Stimulated activated effector memory CD8-positive, alpha-beta T cell treated with anti-CD3 and anti-CD28 coated beads, Interleukin-12 subunit alpha, Interleukin-12 subunit beta, amount 100 ng/mL, for 72 hours (primary cell): ENCODE measurements at places on chromosomes 6 and 20.
A peak's percentile ranks its signal among the peaks of the same experiment; 100 is the strongest.

DNA sequence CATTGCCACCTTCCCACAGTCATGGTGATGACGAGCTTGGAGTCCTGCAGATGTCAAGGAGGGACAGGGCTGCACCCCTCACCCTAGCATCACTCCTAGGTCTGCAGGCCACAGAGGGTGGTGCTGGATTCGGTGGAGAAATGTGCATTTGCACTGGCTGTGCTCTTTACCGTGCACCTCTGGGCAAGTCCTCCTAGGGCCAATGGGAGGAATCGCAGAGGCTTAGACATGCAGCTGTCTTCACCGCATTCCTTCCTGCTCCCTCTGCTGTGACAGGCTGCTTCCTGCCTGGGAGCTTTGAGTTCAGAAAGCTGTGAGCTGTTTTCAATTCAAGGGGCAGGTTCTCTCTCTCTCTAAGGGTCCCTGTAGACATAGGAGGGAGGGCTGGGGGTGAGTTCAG is 85.1 kb downstream of the EDN3 start:
- DNase-seq = no peak

DNA sequence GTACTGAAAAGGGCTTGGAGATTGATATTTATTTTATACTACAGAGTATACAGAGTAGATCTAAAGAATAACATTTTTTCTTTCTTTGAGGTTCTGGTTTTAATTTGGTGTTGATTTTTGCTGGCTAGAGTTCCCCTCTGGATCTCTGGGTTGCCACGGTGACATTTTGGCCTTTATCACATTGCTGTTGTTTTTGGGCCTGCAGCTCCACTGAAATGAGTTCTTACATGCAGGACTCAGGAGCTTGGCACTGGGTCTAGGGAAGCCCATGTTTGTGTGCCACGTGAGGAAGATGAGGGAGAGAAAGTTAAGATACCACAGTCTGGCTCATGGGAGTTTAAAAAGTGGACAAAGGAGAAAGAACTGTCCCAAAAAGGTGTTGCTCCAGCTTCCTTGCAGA is 7.4 kb upstream of the TFAP2C start:
- DNase-seq = no peak

- no peak for DNase-seq
Measured at GRCh38 chr6:163733061-163733460, 318.5 kb downstream of the QKI start.

GRCh38 chr6:150865406-150866146 is at the start of gene MTHFD1L:
MTHFD1L (plus strand) TSS chr6:150865702; CDS start chr6:150865823, 121 bp downstream.
- peak; percentile 87 for DNase-seq

DNA sequence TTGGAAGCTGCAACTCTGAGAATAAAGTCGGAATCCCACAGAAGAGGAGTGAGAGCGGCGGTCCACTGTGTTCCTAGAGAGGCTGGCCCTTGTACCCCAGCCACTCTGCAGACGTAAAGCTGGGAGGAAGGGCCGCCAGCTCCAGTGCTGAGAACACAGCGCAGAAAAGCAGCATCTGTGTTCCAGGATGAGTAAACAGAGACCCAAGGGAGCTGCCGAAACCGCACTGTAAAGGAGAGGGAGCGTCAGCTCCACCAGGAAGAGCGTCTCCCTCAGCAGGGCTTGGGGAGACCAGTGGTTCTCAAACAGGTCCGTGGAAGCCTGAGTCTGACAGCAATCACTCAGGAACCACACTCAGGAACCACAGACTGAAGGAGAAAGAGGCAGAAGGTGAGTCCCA is 134.0 kb downstream of the WDR27 start:
- DNase-seq = no peak

DNA sequence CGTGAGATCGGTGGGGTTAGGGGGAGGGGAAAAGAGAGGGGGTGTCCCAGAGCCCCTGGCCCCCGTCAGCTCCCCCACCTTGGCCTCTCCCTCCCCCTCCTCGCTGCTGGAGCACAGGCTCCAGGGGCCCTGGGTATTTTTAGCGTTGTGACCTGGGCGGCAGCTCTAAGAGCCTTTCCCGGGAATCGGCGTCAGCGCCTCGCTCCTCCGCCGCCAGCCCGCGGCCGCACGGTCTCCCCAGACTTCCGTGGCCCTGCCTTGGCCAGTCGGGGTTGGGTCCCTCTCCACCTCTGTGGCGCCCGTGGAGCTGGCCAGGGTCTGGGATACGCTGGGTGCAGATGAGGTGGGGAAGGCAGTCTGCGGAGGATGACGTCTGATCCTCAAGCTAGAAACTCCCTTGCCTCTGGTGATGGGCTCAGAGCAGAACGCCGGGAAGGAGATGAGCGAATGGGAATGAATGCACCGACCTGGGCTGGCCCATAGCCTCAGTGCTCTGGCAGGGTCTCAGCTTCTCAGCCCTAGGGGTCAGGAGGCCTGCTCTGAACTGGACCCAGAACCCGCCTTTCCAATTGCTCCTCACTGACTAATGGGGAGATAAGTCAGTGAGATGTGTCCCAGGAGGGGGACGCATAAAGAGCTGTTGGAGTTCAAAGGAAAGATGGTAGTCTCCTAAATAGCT is 883 bp upstream of the DBNDD2 start:
- DNase-seq = no peak

DNA sequence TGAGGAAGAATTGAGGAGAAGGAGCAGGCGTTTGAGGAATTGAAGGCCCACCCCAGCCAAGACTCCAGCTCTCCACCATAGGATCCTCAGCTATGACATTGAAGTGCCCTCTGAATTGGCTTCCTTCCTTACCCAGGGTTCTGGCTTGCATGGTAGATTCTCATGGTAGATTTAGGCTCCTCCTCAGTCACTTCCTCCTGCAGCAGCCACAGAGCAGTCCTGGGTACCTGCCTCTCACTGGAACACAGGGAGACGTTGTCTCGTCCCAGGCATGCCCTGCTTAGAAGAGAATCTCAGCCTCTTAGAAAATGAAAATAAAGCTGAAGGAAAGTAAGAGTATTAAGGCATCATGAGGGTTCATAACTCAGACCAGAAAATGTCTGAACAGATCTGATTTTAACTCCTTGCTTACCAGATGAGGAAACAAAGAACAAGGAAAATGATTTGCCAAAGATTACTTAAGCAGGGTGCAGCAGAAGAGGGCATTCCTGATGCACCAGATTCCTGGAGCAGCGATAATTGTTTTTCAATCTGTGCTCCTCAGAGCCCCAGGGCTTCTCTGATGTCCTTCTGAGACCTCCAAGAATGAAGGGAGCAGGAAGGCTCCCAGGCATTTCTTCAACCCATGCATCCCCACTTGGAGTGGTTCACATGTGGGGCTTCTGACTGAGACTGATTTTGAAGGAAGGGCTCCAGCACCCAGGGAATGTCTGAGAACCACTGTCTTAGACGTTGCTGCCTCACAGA is 219.8 kb downstream of the HIVEP2 start:
- no peak for DNase-seq

- no peak for DNase-seq
Measured at GRCh38 chr20:31548820-31549512, 34.7 kb downstream of the HM13 start.

- no peak for DNase-seq
Measured at GRCh38 chr6:31657406-31658157, 1.9 kb downstream of the APOM start.

GRCh38 chr6:22350109-22350508 is 53.3 kb upstream of the PRL start:
- no peak for DNase-seq

DNA sequence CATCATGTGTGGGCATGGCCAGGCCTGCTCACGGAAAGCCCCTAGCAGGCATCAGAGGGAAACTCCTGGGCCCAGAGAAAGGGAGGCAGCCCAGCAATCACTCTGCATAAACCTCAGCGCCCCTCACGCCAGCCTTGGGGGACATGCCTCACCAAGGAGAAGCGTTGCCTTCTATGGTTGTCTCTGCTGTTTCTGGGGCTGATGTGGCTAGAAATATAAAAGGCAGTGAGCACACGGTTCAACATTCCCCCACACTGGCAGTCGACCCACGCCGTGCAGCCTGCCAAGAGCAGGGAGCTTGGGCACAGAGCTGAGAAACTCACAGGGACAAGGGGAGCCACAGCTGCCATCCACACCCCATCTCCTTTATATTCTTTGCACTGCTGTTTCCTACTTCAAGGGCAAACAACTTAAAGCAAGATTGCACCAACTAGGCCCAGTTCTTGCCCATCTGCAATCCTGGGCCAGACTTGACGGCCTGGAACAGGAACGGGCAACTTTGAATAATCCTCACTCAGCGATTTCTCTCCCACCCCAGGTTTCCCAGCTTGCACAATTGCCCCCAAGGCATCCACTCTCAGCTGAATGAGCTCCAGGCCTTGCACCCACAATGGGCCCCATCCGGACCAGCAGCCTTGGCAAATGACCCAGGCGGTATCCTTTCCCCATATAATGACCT is 35.5 kb upstream of the FOXC1 start:
- DNase-seq = no peak

GRCh38 chr6:24960991-24961475 is 25.3 kb upstream of the RIPOR2 start:
- DNase-seq = peak; percentile 44

DNA sequence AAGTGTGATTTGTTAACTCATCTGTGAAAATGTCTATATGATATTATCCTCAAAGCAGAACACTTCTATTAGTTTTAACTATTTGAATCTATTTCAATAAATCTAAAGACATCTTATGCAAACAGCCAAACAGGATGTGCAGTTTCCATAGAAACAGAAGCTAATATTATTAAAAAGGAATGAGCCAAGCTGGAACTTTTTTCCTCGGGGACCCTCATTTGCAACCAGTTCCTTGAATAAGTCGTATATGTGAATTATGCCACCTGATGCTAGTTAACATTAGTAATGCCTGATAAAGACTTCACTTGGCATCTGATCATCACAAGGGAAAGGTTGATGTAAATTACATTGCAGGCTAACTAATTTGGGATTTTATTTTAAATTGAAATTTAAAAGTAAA is 216.9 kb upstream of the SMLR1 start:
- no peak for DNase-seq

DNA sequence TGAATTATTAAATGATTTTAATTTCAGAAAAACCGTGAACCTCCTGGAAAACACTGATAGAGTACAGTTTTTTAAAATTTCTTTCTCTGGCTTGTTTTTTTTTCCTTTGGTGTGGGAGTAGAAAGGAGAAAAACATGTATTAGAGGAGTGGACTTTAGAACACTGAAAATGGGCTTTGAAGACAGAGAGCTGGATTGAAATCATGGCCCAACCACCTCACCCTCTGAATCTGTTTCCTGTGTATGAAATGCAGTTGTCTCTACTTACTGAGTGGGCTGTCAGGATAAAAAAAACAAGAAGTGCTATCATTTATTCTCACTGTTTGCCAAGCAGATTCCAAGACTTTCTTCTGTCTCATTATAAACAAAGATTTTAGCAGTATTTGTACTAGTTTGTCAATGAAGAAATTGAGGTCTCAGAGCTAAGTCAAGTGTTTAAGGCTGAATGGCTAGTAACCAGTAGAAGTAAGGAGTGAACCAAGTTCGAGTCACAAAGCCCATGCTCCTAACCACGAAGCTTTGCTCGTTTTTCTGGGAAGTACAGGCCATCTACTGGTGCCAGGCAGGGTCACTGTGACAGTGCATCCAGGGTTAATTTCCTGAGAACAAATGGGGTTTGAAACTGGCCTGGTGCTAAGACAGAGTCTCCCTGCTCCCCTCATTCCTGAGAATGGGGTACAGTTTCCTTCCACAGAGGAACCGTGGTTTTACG is 256.4 kb downstream of the TMEM242 start:
- DNase-seq = no peak

GRCh38 chr6:38877721-38878120 is 162.6 kb downstream of the DNAH8 start:
- no peak for DNase-seq

DNA sequence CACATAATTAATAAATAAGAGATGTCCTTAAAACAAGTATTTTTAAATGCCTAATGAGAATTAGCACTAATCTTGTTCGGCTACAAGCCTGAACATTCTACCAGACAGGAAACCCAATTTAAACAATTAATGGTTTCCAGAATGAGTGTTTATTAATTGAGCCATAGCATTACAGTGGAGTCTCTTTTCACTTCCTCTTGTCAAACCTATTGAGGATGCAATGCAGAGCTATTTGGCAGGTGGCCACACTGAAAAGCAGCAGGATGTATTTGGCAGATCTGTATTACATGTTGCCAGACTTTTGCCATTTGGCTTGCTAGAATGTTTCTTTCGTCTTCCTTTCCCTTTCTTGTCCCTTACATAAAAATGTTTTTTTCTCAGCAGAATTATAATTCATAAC is 475.2 kb upstream of the MARCKS start:
- no peak for DNase-seq
